ENCODE measurements at places on chromosomes 4 and X.

DNA sequence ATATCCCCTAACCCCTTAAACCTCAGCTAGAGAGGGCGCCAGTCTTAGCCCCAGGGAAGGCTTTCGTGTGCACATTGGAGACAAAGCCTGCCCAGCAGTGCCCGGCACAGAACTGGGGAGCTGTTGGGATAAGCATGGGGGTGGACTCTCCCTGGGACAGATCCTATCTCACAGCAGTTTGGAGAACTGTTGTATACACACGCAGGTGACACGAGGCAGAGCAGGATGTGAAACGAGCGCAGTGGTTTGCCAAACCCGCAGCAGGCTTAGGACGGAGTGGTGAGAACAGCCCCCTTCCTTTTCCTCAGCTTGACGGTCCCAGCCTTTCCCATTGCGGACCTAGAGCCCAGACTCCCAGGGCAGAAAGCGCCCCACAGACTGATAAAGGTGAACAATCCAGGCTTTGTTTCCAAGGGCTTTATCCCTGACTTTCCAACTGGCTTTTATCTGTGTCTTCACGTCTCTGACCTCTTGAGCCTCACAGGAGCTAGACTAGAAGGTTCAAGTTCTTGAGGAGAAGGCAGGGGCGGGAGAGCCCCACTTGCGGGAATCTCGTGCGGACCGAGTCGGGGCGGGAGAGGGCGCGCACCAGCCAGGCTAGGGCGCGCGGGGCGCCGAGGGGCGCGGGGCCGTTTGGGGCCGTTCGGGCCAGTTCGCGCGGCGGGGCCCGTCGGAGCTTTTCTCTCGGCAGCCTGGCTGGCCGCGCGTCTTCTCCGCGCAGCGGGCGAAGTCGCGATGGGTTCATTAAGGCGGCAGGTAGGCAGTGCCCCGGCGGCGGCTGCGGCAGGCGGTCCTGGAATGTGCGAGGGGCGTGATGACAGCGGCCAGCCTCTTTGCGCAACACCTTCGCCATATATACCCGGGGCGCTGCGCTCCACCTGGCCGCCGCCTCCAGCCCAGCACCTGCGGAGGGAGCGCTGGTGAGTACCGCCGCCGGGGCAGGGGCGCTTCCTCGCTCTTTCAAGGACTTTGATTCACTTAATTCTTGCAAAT is at the start of gene SLC34A2:
Gene SLC34A2, plus strand, starts transcription at position 881 of the 993 bp plus-strand sequence. CDS start 6,650 bp downstream, outside the sequence.
- DNase-seq, result no peak

DNA sequence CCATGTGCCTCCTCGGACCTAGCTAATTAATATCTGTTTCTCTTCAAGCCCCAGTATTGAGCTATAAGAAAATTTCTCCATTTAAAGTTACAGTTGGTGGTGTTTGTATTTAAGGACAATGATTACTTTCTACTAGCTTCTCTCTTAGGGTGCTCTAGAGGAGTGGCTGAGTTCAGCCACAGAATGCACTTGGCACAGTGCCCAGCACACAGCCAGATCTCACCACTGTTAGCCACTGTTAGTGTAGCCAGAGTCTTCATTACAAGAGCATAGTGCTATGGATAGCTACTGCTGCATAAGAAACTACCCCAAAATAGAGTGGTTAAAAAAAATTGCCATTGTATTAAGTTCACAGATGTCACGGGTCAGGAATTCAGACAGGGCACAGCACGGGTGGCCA is 421.3 kb downstream of the BCOR start:
- DNase-seq, result no peak

GRCh38 chr4:76968937-76969336 is 19.4 kb downstream of the SEPTIN11 start:
- no peak for DNase-seq

GRCh38 chr4:41963105-41963504 is 18.5 kb upstream of the DCAF4L1 start:
- peak; percentile 3 for DNase-seq

DNA sequence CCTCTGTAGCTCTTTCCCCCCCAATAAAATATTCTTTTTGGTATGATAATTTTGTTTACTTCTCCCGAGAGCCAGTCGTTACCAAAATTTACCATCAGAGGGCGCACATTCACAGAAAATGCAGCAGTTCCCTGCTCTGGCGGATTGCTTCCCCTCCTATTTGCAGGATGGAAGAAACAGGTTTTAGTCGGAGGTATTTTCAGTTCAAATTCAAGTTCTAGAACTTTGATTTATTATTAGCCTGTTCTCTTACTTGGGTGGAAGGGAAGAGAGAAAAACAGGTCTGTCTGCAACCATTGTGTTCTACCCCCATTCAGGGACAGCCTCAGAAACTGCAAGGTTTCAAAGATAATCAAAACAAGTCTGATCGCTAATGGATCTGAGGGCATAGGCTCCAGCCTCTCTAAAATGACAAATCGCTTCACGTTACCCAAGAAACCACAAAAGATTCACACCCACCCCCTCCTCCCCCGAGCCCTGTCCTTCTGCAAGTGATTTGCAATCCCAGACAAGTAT is 263.8 kb upstream of the RPS6KA3 start:
- DNase-seq, result peak; percentile 66

GRCh38 chr4:112007391-112007790 is 137.9 kb upstream of the FAM241A start:
- no peak for DNase-seq

GRCh38 chr4:59374416-59374815 is 1825.7 kb upstream of the ADGRL3 start:
- DNase-seq, result no peak

DNA sequence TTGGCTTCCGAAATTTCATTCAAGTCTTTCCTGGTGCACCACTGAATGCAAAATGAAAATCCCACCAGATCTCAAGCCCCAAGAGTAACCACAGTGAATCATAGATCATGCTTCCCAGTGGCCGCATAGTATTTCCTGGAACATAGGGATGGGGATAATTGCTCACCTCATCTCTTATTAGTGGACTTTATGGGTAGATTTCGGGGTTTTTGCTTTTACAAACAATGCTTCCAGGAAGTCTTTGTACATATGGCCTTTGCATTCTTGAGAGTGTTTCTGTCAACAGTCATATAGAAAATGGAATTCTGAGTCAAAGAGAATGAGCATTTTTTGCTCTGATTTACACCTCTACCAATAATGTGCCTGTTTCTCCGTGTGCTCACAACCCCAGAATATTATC is 53.4 kb downstream of the PPEF2 start:
- DNase-seq, result no peak

DNA sequence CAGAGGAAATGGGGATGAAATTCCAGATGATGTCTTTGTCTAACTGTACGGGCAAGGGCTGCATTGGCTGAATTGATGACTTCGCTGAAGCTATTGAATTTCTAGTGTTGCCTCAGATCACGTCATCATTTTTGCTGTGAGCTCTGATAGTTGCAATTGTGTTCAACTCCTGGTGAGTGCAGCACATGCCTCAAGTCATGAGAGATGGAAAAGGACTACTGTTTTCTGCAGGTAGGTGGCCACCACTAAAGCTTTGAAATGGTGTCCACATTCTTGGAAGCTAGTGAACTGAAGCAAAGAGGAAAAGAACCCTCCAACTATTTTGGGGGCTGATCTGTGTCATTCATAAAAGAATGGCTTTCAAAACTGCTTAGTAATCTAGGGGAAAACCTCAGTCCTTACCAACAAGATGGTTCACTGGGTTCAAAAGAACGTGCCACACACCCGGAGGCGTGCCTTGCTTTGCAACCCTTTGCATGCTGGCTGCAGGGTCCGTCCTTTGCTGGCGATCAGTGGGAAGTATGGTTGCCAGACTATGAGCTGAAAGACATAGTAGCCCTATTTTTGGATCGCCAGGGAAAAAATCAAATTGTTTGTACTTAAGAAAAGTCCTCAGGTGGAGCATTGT is 88.1 kb upstream of the STOX2 start:
- DNase-seq, result no peak

DNA sequence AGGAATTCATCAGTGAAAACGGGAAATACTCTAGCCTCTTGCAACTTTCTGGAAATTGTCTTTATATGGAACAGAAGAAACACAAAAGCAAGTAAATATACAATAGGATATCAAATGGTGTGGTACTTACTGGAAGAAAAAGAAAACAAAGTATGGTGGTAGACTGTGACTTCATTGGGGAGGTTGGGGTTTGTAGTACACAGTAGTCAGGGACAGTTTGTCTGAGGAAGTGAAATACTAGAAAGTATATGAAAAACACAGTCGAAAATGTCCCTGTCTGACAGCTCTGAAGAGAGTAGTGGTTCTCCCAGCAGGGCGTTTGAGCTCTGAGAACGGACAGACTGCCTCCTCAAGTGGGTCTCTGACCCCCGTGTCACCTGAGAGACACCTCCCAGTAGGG is 390.0 kb upstream of the NWD2 start:
- DNase-seq, result no peak

DNA sequence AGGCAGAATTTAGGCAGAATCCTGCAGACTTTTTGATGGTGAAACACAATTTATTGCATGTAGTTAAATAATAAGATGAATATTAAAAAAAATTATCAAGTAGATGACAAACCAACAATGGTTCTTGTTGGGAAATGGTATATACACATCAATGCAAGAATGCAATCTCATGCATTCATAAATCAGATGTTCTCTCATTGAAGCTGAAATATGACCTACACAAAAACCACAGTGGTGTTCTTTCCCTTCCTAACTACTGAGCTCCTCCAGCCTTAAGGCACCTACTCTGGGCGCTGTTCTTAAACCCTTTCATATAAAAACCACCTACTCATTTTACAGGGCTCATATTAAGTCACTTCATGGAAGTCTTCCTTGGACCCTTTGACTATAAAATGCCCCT is 64.1 kb downstream of the ANTXR2 start:
- no peak for DNase-seq

GRCh38 chr4:34814266-34814665 is 1430.0 kb downstream of the ARAP2 start:
- DNase-seq, result no peak

All from stromal cell of bone marrow (primary cell).